ENCODE measurements at places on chromosomes 12 and 14.

- peak overlapping the region; percentile 60 for H3K27ac ChIP-seq
- H3K4me1 ChIP-seq, result peaks cover 18% of the 10 kb centered on the region
- H3K4me3 ChIP-seq, result no peak overlapping the region
- no peaks in the 10 kb centered on the region for H3K27me3 ChIP-seq
- peak; percentile 86 for DNase-seq
These were observed 29.7 kb downstream of the CLEC1A start for GRCh38 chr12:10069099-10069498.

GRCh38 chr12:100395811-100396210 lies 38.9 kb downstream of the SLC17A8 start:
- no peaks in the 10 kb centered on the region for H3K27me3 ChIP-seq
- no peak overlapping the region for H3K4me3 ChIP-seq
- no peaks in the 10 kb centered on the region for H3K36me3 ChIP-seq
- DNase-seq, result no peak

GRCh38 chr12:32454866-32455265 lies 55.5 kb downstream of the FGD4 start:
- no peak overlapping the region for H3K27ac ChIP-seq
- no peak overlapping the region for H3K4me3 ChIP-seq

GRCh38 chr14:90549794-90550641 lies 153.2 kb downstream of the CALM1 start:
- H3K27ac ChIP-seq, result no peak overlapping the region
- H3K36me3 ChIP-seq, result no peaks in the 10 kb centered on the region
- no peaks in the 10 kb centered on the region for H3K27me3 ChIP-seq
- H3K4me3 ChIP-seq, result no peak overlapping the region
- H3K4me1 ChIP-seq, result no peaks in the 10 kb centered on the region

- no peaks in the 10 kb centered on the region for H3K27me3 ChIP-seq
- peak overlapping the region; percentile 18 for H3K4me3 ChIP-seq
- H3K36me3 ChIP-seq, result no peaks in the 10 kb centered on the region
- H3K27ac ChIP-seq, result peak overlapping the region; percentile 58
- DNase-seq, result peak; percentile 75
These were observed 27.0 kb downstream of the GPR135 start for GRCh38 chr14:59438195-59438647.

DNA sequence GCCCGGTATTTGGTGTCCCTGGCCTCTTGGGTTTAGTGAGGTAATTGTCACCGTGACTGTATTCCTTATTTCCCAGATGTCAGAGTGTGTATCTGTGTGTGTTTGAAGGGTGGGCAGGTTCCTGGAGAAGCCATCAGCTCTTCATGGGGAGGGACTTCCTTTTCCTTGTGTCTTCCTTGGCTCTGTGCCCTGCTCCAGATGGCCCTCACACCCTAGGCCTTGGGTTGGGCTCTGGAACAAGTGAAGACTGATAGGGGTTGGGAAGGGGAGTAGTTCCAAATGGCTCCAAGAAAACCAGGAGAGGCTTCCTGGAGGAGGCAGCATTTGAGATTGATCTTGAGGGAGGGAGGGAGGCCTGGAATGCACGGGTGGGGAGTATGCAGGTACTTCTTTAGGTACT lies 43.8 kb upstream of the PRIMA1 start:
- DNase-seq, result no peak
- no peak overlapping the region for H3K4me3 ChIP-seq
- H3K27me3 ChIP-seq, result no peaks in the 10 kb centered on the region
- H3K36me3 ChIP-seq, result no peaks in the 10 kb centered on the region
- no peak overlapping the region for H3K27ac ChIP-seq
- H3K4me1 ChIP-seq, result no peaks in the 10 kb centered on the region

DNA sequence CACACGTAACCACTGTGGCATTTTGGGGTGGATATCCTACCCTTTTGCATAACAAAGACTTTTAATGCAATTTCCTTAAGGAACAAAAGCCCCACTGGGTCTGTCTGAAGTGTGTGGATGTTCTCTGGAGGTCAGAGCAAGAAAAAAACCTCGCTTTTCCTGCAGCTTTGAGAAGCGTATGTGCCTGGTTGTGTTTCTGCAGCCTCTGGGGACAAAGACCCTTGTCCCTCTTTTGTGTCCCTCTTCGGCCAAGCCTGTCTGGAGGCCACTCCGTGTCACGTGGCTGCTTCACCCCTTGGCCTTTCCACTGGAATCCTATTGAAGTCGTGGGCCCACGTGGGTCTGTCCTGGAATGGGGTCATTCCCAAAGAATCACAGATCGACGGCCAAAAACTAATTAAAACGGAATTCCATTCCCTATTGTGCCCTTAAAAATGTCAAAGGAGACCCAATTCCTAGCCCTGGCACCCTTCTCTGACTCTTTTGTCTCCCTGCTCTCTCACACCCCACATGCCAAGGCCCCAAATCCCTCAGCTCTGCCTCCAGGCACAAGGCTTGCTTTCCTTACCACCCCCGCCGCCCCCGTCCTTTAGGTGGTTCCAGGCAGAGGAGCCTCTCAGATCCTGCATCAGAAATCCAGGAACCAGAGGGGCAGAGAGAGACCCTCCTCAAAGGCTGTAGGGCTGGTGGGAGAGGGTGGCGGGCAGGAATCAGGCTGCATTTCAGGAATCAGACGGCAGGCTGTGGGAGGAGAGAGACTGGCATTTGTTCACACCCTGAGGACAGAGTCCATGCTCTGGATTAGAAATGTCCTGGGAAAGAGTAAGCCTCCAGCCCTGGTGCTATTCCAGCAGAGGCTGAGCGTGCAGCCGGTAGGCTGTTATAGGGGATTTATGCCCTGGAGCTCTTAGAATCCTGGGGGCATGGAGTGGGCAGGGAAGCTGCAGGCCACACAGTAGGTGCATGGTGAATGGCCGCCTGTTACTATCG lies 12.6 kb upstream of the CYP46A1 start:
- no peak overlapping the region for H3K27ac ChIP-seq
- no peaks in the 10 kb centered on the region for H3K36me3 ChIP-seq
- peaks cover 9% of the 10 kb centered on the region for H3K4me1 ChIP-seq
- no peaks in the 10 kb centered on the region for H3K27me3 ChIP-seq

GRCh38 chr14:21042918-21043317 lies 756 bp downstream of the RNASE7 start:
- H3K27me3 ChIP-seq, result no peaks in the 10 kb centered on the region
- H3K4me1 ChIP-seq, result peaks cover 22% of the 10 kb centered on the region
- H3K27ac ChIP-seq, result no peak overlapping the region
- no peak overlapping the region for H3K4me3 ChIP-seq

DNA sequence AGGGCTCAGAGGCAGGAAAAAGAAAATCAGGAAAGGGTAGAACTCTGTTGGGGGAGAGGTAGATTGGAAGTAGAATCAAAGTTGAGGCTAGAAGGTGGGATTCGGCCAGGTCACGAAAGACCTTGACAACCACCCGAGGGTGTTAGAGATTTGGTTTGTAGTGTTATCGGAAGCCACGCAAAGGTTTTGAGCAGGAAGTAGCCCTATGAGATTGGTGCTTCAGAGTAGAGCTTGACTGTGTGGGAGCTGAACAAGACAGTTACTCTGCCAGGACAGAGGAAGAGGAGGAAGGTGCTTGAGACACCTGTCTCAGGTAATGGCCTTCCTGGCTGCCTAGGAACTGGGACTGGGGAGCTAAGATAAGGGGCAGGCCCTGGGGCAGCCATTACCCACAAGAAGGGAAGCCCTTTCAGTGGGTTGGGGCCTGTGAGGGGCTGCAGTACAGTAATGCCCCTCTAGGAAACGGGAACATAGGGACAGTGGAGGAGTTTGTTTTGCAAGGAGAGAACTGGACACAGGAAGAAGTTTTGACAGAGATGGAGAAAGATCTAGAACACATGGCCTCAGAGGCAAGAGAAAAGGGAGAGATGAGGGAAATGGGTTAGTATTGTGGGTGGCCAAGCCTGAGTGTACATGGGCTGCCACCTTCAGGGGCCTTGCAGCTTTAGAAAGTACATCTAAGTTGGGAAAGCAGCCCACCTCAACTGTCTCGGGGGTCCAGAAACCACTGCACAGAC lies 73.5 kb downstream of the RIN3 start:
- H3K36me3 ChIP-seq, result no peaks in the 10 kb centered on the region
- 0 out of 2 replicates have a peak overlapping the region, but pooled peaks have one; percentile 12 for H3K4me3 ChIP-seq
- no peak for DNase-seq
- H3K27ac ChIP-seq, result peak overlapping the region; percentile 77
- H3K27me3 ChIP-seq, result no peaks in the 10 kb centered on the region
- H3K4me1 ChIP-seq, result peaks cover 21% of the 10 kb centered on the region

- H3K4me3 ChIP-seq, result no peak overlapping the region
- peaks cover 13% of the 10 kb centered on the region for H3K4me1 ChIP-seq
- no peaks in the 10 kb centered on the region for H3K36me3 ChIP-seq
- DNase-seq, result no peak
- H3K27ac ChIP-seq, result no peak overlapping the region
These were observed 364.5 kb downstream of the PAWR start for GRCh38 chr12:79326222-79326621.

DNA sequence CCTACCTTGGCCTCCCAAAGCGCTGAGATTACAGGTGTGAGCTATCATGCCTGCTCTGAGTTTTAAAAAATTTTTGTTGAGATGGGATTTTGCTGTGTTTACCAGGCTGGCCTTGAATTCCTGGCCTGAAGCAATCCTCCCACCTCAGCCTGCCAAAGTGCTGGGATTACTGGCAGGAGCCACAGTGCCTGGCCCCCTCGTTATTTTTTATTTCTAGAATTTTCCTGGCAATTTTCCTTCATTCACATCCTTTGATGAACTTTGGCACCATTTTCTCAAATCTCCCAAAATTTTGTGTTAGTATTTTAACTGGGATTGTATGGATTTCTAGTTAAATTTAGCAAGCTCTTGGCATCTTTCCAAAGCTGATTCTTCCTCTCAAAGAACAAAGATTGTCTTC lies 24.6 kb upstream of the SCARB1 start:
- H3K36me3 ChIP-seq, result no peaks in the 10 kb centered on the region
- H3K27ac ChIP-seq, result no peak overlapping the region
- H3K4me3 ChIP-seq, result no peak overlapping the region
- no peak for DNase-seq

DNA sequence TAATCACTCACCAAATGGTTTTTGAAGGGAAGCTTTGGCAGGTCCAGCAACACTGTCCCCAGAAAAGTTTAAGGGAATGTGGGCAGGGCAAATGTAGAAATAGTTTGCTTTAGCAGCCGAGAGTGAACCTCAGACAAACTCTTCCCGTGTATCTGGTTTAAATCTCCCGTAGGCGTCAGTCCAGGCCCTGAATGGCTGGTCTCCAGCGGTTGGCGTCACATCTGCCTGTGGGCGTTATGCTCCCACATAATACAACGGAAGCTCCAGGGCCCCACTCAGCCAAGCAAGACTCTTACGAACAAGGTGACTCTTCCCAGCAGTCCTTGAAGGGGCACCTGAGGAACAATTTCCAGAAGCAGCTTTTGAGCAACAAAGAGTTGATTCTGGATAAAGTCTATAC lies 942 bp downstream of the ZC2HC1C start:
- no peaks in the 10 kb centered on the region for H3K36me3 ChIP-seq
- H3K4me1 ChIP-seq, result peaks cover 18% of the 10 kb centered on the region
- H3K27ac ChIP-seq, result peak overlapping the region; percentile 74
- H3K27me3 ChIP-seq, result no peaks in the 10 kb centered on the region
- peak; percentile 74 for DNase-seq

GRCh38 chr12:91326058-91327027 lies 143.7 kb upstream of the DCN start:
- no peaks in the 10 kb centered on the region for H3K27me3 ChIP-seq
- peaks cover 25% of the 10 kb centered on the region for H3K4me1 ChIP-seq
- peak overlapping the region; percentile 53 for H3K4me3 ChIP-seq
- peak overlapping the region; percentile 50 for H3K27ac ChIP-seq
- no peaks in the 10 kb centered on the region for H3K36me3 ChIP-seq

- no peaks in the 10 kb centered on the region for H3K27me3 ChIP-seq
- peak overlapping the region; percentile 33 for H3K4me3 ChIP-seq
- DNase-seq, result peak; percentile 88
- H3K27ac ChIP-seq, result peak overlapping the region; percentile 45
- no peaks in the 10 kb centered on the region for H3K36me3 ChIP-seq
These were observed 8.5 kb downstream of the CTDSP2 start for GRCh38 chr12:57837864-57838562.

DNA sequence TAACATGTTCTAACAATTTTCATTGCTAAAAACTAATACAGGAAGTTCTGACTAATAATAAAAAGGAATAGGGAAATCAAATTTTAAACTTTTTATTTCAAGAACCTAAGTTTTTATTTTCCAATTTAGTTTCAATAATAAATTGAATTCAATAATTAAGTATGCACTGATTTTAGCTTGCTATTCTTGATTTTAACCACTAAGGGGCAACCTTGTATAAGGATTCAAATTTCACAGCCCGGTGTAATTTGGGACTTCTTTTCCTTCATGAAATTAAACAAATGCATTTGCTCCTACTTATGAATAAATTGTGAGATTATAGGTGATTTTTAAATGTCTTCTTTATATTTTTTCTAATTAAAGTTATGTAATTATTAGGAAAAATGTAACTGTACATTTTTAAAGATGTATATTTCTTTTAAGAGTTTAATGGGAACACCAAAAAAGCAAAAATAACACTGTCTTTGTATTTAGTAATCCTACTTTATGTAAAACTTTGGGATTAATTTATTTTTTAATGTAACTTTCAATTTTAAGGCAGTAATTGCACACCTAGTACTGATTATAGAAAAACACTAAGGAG lies 241.4 kb upstream of the PDZRN4 start:
- no peak overlapping the region for H3K27ac ChIP-seq
- H3K36me3 ChIP-seq, result no peaks in the 10 kb centered on the region
- peak; percentile 58 for DNase-seq

DNA sequence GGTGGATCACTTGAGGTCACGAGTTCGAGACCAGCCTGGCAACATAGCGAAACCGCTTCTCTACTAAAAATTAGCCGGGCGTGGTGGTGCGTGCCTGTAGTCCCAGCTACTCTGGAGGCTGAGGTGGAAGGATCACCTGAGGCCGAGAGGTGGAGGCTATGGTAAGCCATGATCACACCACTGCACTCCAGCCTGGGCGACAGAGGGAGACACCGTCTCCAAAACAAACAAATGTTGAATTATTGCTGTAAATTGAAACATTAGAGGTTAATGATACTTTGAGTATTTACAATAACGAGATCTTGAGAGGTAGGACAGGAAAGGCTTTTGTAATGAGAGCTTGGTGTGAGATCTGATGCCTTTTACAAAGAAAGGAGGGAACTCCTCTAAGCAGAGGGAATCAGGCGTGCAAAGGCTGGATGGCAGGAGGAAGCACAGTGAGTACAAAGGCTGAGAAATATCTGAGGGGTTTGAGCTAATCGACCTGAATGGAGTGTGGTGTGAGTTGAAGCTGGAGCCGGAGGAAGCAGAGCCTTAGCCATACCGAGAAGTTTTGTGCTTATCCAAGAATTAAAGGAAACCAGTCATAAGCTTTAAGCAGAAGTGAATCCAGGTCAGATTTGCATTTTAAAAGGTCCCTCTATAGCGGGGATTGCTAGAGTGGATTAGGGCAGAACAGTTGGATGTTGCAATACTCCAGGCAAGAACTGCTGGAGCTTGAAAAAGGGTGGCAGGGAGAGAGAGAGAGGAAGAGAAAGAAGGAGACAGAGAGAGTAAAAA lies 1.1 kb downstream of the RHNO1 start:
- no peaks in the 10 kb centered on the region for H3K27me3 ChIP-seq
- peak overlapping the region; percentile 88 for H3K27ac ChIP-seq
- DNase-seq, result peak; percentile 62
- H3K36me3 ChIP-seq, result no peaks in the 10 kb centered on the region

All from GM23248 (cell line).